ENCODE measurements at places on chromosomes 2 and 18.

- DNase-seq = no peak
Observed at GRCh38 chr2:221465776-221466175, 106.3 kb downstream of the EPHA4 start.

DNA sequence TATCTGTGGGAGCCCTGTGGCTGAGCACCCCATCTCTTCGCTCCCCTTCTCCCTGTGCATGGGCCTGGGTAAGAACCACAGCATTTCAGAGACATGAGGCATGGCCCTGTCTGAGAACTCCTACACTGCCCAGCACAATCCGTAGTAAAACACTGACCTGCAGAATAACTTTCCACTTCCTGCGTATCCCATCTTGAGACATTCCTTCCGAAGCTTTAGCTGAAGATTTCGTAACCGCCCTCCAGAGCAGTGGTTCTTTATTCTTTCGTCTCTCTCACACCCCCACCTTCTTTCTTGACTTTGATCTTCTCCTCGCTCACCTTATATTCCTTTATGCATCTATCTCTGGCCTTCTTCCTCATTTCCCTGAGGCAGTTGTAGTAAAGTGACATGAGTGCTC is 381.1 kb downstream of the HRH4 start:
- DNase-seq = no peak

- DNase-seq = no peak
Observed at GRCh38 chr2:195532255-195532627, 124.8 kb upstream of the SLC39A10 start.

DNA sequence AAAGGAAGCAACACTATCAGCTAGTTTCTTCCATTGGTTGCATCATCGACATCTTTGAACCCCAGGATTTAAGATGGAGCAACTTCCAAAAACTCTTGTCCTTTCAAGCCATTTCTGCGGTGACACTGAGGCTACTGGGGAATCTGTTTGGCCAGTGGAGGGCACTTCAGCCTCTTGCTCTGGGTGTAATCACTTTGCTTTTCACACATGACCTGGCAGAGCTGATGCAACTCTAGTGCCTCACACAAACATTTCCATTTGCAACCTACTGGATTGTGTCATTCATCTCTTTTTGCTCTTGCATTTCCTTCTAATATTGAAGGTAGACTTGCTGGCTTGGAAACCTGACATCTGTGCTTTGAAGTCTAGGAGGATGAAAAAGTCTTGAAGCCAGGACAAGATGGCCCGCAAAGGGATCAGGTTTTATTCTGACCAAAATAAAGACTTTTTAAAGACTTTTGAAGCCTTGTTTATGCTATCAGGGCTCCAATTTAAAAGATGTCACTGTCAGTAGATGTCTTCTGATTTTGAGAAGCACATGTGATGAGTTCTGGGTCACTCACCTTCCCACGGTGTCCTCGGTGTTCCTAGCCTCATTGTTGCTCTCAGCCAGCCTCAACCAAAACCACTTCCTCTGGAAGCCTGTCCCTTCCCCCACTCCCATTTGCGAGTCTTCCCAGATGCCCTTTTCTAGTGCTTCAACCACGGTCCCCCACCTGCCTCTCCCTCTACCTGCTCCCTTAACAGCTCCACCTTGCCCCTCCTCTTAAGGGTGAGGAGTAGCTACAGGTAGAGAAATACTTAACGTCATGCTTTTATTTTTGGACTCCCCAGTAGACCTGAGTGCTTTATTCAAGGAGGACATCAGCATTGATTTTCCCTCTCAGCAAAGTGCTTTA is 69.7 kb upstream of the KCNE4 start:
- DNase-seq = peak; percentile 72

DNA sequence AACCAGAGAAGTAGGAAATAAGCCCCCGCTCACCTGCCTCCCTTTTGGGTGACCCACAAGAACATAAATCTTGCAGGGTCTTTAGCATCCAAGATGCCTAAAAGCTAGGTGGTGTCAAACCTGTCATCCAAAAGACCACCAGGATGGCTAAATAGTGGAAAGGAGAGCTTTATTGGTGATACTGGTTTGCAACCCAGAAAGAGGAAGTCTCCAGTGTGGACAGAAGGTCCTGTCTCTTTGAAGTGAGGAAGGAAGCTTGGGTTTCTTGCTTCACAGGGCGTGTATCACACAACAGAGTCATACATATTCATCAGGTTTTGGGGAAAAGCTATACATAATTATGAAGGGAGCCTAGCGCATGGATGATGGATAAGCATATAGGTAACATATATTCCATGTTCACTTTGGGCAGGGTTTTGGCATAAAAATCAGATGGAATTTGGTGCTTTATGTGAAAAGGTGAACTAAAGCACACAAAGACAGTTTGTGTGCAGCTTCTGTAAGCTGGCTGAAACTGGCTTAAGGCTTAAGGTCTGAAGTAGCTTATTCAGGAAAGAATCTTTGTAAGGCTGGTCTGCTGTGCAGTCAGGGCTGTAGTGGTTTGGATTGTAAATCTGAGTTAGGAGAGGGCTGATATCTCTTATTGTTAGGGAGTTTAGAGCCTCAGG is 102.2 kb upstream of the MSH2 start:
- DNase-seq = peak; percentile 86

DNA sequence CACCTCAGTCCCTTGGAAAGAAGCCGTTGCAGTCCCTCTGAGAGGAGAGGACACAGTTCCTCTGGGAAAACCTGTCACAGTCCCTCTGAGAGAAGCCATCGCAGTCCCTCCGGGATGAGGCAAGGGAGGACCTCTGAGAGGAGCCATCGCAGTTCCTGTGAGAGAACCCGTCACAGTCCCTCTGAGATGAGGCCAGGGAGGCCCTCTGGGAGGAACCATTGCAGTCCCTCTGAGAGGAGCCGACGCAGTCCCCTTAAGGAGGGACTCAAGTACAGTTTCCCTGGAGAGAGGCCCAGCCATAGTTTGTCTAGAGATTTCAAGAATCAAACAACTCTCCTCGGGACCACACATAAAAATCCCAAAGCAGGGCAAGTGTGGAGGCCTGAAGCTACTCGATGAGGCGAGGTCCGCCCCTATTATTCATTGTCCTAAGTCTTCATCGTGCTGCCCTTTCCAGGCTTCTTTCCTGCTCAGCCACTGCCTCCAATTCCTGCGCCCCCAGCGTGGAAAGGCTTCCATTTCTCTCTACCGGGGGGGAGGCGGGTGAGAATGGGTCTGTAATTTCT is 630 bp upstream of the ZNF512 start:
- no peak for DNase-seq

DNA sequence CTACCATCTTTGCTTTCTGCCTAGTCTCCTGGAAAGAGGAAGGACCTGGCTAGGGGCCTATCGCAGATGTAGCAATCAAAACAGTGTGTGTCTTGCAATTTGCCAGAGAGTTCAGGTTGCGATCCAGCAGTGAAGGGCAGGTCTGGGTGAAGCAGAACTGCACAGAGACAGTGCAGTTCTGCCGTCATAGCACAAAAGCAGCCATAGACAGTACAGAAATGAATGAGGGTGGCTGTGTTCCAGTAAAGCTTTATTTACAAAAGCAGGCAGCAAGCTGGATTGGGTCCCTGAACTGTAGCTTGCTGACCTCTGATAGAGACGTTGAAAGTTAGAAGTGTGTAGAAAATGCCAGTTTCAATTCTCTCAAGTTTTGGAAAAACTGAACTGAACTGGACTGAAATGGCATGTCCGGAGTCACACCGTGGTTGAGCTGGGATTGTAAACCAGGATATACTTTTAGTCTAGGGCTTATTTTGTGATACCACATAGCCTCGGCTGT is 186.8 kb downstream of the LTBP1 start:
- peak; percentile 5 for DNase-seq

GRCh38 chr2:223800908-223801307 is 36.5 kb downstream of the AP1S3 start:
- no peak for DNase-seq

- peak; percentile 30 for DNase-seq
Observed at GRCh38 chr2:55862246-55862645, 61.3 kb downstream of the EFEMP1 start.

DNA sequence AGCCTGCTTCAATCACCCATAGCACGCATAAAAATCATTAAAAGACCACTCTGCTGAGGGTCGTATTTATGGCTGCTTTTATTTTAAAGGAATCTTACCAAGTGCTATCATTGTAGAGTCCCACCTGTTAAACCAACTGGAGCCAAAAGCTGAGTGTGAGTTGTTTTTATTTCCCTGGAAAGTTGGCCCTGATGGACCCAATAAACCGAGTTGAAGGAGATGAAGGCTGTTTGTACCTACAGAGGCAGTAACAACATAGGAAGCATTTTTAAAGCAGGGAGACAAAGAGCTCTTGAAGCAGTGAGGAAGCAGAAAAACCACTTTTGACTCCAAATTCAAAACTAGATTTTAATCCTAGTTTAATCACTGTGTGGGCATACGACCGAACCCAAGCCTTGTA is 6.4 kb downstream of the MBOAT2 start:
- no peak for DNase-seq

GRCh38 chr2:120298173-120298835 is 45.7 kb downstream of the RALB start:
- DNase-seq = no peak

- DNase-seq = no peak
Observed at GRCh38 chr2:143828763-143829537, 691.0 kb downstream of the ZEB2 start.

DNA sequence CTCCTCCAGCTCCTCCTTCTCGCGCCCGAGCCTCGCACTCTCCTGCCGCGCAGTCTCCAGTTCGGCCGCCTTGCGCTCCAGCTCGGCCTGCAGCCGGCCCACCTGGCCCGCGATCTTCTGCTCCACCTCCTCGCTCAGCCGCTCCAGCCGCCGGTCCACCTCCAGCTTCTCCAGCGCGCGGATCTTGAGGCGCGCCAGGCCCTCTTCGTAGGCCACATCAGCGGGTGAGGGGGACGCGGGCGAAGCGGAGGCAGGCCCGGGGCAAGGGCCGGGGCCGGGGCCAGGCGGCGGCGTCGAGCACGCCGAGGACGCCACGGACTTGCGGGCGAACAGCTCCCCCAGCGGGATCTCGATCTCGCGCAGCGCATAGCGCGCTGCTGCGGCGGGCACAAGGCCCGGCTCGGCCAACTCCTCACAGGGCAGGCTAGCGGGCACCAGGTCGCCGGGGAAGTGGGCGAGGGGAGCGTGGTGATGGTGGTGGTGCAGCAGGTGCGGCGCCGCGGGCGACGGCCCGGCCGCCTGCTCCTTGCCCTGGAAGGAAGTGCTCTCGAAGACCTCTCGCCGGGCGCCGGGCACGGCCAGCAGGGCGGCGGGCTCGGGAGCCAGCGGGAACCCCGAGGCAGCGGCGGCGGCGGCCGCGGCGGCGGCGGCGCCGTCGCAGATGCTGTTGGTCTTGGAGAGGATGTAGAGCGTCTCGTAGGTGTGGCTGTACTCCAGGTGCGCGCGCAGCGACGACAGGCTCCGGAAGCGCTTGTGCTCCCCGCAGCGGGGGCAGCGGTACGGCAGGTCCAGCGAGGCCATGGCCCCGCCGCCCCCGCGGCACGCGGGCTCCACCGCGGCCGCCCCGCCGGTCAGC is 15.2 kb downstream of the FBXO41 start:
- peak; percentile 18 for DNase-seq

DNA sequence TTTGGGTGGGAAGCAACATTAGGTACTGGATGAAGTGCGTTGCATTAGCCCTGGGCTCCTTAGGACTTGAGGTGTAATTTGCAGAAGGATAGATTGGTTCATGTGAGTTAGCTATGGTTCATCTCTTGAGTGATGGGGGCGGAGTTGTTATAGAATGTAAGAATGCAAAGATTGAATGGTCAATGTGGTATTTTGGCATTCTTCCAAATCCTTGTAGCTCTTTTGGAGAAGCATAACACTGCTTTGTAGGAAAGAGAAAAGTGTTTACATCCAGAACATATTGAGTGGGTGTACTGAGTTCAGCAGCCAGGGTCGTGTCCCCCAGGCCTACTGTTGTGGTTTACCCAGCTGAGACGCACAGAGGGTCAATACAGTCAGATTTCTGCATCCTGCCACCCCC is 173.5 kb downstream of the FMNL2 start:
- no peak for DNase-seq

DNA sequence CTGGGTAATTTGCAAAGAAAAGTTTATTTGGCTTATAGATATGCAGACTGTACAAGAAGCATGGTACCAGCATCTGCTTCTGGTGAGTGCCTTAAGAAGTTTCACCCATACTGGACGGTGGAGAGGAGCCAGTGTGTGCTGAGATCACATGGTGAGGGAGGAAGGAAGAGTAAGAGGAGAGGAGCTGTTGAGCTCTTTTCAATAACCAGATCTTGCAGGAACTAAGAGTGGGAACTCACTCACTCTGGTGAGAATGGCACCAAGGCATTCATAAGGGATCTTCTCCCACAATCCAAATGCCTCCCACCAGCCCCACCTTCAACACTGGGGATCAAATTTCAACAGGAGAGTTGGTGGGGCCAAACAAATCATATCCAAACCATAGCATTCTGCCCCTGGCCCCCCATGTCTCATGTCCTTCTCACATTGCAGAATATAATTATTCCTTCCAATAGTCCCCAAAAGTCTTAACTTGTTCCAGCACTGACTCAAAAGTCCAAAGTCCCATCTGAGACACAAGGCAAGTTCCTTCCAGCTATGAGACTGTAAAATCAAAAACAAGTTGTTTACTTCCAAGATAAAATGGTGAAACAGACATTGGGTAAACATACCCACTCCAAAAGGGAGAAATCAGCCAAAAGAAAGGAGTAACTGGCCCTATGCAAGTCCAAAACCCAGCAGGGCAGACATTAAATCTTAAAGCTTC is 11.7 kb upstream of the TMEM37 start:
- no peak for DNase-seq

DNA sequence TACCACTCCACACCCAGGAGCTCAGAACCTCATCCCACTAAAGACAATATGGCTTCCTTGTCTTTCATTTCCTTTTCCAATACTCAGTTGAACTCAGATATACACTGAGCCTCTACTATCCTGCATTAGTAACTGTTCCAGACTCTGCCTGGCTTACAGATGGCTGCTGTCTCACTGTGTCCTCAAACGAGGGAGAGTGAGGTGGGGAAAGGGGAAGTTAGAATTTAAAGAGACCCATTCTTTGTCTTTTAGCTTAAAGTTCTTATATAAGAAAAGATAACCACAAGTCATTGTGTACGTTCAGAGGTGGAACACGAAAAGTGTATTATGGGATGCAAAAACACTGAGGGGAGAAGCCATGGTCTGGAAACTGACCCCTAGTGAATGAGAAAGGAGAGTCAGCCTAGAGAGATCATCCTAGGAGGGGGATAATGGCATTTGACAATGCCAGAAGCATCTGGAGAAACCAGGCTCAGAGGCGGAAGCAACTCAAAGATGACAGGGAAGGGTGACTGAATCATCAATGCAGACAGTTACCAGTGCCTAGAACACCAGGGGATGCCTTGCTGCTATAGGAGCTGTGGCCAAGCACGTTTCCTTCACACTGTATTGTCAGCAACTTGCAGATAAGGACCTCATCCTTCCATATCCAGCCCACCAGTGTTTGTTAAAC is 170.7 kb downstream of the CYRIA start:
- DNase-seq = no peak

DNA sequence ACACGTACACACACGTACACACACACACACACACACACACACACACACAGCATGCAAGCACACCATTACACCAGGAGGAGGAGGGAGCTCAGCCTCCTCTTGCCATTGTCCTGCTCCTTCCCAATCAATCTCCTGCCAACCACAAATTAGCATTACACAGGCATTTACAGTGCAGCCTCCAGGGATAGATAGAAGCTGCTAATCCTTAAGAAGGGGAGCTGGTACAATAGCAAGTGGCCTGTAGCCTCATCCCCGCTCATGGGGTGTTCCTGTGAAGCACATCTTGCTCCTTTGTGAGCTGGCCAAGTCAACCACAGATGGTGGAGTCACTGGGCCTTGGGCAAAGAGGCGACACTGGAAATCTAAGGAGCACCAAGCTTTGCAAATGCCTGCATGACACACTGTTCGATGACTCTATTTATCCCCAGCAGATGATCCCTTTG is 110.3 kb upstream of the PKDCC start:
- DNase-seq = no peak

GRCh38 chr18:11719050-11719449 is 30.0 kb downstream of the GNAL start:
- DNase-seq = no peak

Measured in inflammatory macrophage (primary cell).